ENCODE measurements at places on chromosomes 13 and 19.

GRCh38 chr13:77305266-77305665, 21.6 kb downstream of the MYCBP2 start:
- DNase-seq, result no peak
- no peaks in the 10 kb centered on the region for H3K27me3 ChIP-seq
- H3K27ac ChIP-seq, result no peak overlapping the region
- H3K36me3 ChIP-seq, result no peaks in the 10 kb centered on the region
- peaks cover 76% of the 10 kb centered on the region for H3K4me1 ChIP-seq

DNA sequence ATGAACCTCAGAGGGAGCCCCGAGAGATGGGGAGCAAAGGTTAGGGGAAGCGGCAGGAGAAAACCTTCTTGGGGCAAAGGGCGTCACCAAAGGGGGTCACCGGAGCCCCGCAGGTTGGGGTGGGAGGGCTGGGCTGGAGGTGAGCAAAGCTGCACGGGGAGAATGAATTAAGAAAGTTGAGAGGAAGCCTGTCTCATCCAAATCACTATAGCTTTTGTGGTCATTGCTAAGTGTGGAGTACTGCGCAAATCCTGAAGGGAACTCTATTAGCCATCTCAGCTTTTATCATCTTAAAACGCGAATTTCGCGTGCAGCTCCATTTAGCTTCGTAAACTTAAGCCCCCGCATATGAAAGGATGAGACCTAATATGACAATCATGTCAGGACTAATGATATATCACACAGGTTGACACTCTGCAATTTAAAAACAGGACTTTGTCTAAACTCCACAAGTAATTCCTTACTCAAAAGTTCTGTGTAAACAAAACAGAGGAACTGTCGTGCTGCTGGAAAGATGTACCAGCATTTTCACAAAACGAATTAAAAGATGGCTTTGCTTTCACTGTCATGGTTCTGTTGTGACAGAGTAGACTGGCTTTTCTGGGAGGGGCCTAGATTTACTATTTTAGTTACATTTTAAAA, 631 bp downstream of the LACC1 start:
- peak overlapping the region; percentile 67 for H3K4me3 ChIP-seq
- H3K27ac ChIP-seq, result peak overlapping the region; percentile 93
- H3K27me3 ChIP-seq, result no peaks in the 10 kb centered on the region
- H3K36me3 ChIP-seq, result peaks cover 5% of the 10 kb centered on the region

DNA sequence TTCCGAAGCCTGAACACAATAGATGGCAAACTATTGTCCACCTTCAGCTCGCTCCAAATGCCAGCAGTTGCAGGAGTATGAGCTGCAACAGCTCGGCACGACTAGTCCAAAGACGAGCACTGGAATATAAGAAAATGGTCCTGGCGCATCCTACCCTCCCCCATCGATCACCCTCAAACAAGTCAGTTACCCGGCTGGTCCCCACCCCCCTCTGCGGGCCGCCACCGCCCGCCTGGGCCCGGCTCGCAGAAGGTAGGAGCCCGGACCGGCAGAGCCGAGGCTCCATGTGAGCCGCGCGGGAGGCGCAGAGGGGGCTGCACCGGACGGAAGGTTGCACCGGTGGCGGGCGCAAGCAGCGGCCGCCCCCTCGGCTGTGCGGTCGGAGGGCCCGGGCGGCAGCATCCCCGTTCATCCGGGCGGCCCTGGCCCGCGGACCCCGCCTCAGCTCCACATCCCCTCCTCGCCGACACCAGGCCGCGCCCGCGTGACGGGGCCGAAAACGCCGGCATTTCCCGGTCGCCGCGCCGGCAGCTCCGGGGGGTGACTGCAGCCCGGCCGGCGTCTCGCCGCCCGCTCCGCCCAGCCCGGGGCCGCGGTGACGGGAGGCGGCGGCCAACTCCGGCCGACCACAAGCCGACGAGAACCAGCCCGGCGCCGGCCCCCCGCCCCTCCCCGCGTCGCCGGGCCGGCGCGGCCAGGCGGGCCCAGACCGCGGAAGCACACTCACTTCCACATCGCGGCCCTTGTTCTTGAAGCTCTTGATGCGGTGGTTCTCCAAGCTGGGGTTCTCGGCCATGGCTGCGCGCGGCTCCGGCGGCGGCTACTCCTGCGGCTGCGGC, 552 bp downstream of the KPNA3 start:
- peak overlapping the region; percentile 91 for H3K27ac ChIP-seq
- H3K27me3 ChIP-seq, result no peaks in the 10 kb centered on the region
- H3K36me3 ChIP-seq, result no peaks in the 10 kb centered on the region

DNA sequence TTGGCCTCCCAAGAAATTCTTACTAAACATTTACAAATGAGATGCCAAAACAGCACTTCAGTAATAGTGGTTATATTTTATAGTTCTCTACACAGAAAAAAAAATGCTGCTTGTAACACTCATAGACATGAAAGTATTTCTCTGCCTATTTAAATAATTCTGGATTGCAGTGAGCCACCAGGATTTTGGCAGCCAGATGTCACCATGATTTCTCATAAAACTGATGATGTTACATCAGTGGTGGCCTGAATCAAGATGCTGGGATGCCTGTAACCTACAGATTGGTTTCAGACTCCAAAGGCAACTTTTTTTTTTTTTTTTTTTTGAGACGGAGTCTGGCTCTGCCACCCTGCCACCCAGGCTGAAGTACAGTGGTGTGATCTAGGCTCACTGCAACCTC, 2.7 kb upstream of the CAPS start:
- peaks cover 20% of the 10 kb centered on the region for H3K4me1 ChIP-seq
- H3K27me3 ChIP-seq, result no peaks in the 10 kb centered on the region
- DNase-seq, result no peak
- no peak overlapping the region for H3K4me3 ChIP-seq
- H3K36me3 ChIP-seq, result peaks cover 39% of the 10 kb centered on the region

GRCh38 chr19:14059652-14060155, 2.2 kb downstream of the PALM3 start:
- peaks cover 32% of the 10 kb centered on the region for H3K27me3 ChIP-seq
- H3K4me3 ChIP-seq, result no peak overlapping the region
- no peak overlapping the region for H3K27ac ChIP-seq

DNA sequence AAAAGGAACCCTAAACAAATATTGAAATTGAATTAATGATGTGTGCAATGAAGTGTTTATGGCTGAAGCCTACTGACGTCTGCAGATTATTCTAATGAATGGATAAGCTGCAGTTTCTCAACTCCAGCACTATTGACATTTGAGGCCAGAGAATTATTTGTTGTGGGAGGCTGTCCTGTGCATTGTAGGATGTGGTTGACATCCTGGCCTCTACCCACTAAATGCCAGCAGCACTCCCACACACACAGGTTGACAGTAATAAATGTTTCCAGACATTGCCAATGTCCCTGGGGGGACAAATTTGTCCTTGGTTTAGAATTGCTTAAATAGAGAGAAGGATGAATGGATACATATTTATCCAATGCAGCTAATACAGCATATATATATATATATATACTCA, 19.2 kb upstream of the MYH14 start:
- no peaks in the 10 kb centered on the region for H3K4me1 ChIP-seq
- H3K36me3 ChIP-seq, result no peaks in the 10 kb centered on the region

DNA sequence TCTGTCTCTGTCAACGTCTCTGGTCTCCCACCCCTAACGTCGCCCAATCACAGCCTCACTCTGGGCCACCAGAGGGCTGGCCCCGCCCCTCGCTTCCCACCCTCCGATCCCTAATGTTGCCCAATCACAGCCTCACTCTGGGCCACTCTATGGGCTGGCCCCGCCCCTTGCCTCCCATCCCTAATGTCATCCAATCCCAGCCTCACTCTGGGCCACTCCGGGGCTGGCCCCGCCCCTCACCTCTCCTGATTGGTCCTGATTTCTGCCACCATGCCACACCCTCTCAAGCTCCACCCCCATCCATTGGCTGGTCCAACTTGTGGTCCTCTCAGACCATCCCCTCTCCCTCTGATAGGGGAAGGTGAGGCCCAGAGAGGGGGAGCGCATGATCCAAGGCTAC, 24.9 kb downstream of the CELF5 start:
- peaks cover 17% of the 10 kb centered on the region for H3K27me3 ChIP-seq
- H3K4me1 ChIP-seq, result no peaks in the 10 kb centered on the region
- no peaks in the 10 kb centered on the region for H3K36me3 ChIP-seq
- H3K4me3 ChIP-seq, result no peak overlapping the region

DNA sequence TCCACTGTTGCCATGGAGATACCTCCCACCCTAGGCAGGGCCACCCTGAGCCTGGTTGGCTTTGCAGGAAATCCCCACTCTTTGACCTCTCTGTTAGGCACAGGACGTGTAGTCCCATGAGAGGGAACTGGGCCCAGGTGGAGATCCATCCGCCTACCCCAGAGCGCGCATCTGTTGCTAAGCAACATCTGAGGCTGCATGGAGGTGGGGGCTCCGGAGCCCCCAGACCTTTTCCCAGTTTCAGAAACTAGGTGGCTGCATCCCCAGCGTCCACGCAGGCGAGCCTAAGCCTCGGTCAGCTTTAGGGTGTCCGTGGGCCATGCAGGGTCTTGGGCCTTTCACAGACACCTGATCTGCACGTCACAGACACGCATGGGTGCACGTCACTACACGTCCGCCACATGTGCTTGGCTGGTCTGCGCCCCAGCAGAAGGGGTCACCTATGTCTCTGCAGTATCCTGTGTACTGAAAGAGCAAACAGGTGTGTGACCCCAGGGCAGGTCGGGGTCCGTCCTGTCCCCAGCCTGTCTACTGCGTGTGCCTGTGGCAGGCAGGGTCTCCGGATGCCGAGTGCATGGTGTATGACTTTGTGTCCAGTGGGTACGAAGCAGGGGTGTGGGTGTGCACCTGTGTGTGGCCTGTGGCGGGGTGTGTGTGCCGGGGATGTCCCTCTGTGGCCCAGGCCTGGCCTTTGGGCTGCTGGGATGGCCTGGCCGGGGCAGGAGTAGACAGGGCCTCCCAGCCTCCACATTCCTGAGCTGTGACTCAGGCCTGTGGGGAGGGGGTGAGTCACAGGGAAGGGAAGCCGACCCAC, 4.1 kb upstream of the CIRBP start:
- DNase-seq, result peak; percentile 85
- H3K4me1 ChIP-seq, result peaks cover 69% of the 10 kb centered on the region
- H3K27ac ChIP-seq, result peak overlapping the region; percentile 92
- no peaks in the 10 kb centered on the region for H3K27me3 ChIP-seq
- no peaks in the 10 kb centered on the region for H3K36me3 ChIP-seq

DNA sequence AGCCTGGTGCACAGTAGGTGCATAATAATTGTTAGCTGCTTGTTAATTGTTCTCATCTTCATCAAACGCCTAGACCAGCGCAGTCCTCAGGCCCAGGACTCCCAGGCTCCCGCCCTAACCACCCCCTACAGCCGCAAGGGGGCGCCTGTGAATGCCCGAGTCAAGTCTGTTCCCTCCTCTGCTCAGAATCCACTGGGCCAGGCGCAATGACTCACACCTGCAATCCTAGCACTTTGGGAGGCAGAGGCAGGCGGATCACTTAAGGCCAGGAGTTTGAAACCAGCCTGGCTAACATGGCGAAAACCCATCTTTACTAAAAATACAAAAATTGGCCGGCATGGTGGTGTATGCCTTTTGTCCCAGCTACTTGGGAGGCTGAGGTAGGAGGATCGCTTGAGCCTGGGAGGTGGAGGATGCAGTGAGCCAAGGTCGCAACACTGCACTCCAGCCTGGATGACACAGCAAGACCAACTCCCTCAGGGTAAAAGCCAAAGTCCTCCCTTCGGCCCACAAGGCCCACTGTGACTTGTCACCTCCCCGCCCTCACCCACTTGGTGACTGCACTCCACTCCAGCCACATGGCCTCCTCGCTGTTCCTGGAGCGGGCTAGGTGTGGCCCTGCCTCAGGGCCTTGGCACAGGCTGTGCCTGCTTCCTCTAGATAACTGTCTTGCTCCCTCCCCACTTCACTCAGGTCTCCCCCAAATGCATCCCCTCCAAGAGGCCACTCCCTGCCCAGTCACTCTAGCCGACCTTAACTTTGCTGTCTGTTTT, 9.1 kb downstream of the ZNF653 start:
- no peaks in the 10 kb centered on the region for H3K27me3 ChIP-seq
- peaks cover 35% of the 10 kb centered on the region for H3K36me3 ChIP-seq
- no peak for DNase-seq

GRCh38 chr19:10836479-10837330, 693 bp upstream of the TMED1 start:
- H3K27me3 ChIP-seq, result no peaks in the 10 kb centered on the region
- peak; percentile 86 for DNase-seq
- peak overlapping the region; percentile 74 for H3K4me3 ChIP-seq
- H3K36me3 ChIP-seq, result peaks cover 5% of the 10 kb centered on the region
- H3K4me1 ChIP-seq, result peaks cover 13% of the 10 kb centered on the region

DNA sequence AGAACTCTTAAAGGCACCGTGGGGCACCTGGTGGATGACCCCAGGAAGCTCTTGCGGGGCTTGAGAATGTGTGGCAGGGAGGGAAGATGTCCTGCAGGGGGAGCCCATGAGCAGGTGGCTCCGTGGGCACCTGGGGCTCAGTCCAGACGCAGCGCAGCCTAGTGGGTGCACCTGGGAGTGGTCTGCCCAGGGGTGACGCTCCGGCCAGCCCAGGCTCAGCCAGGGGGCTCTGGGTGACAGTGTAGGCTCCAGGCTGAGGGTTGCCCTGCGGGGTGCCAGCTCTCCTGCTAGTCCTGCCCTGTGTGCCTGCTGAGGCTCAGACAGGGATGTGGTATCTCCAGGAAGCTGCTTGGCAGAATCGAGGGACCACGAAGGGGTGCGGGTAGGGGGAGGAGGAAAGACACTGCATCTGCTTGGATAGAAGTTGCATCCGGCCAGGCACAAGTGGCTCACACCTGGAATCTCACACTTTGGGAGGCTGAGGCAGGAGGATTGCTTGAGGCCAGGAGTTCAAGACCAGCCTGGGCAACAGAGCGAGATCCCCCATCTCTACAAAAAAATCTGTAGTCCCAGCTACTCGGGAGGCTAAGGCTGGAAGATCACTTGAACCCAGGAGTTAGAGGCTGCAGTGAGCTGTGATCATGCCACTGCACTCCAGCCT, 15.0 kb upstream of the PGLS start:
- H3K27me3 ChIP-seq, result no peaks in the 10 kb centered on the region
- peaks cover 10% of the 10 kb centered on the region for H3K4me1 ChIP-seq
- no peak overlapping the region for H3K27ac ChIP-seq
- no peaks in the 10 kb centered on the region for H3K36me3 ChIP-seq
- peak; percentile 86 for DNase-seq

GRCh38 chr13:60012488-60012887, 151.2 kb downstream of the DIAPH3 start:
- DNase-seq, result no peak
- no peaks in the 10 kb centered on the region for H3K36me3 ChIP-seq
- no peaks in the 10 kb centered on the region for H3K4me1 ChIP-seq
- no peak overlapping the region for H3K27ac ChIP-seq
- H3K4me3 ChIP-seq, result no peak overlapping the region
- H3K27me3 ChIP-seq, result no peaks in the 10 kb centered on the region

GRCh38 chr13:33381906-33382305, 96.4 kb upstream of the STARD13 start:
- H3K27ac ChIP-seq, result no peak overlapping the region
- H3K4me3 ChIP-seq, result no peak overlapping the region
- no peaks in the 10 kb centered on the region for H3K36me3 ChIP-seq
- H3K27me3 ChIP-seq, result no peaks in the 10 kb centered on the region

GRCh38 chr13:113048766-113049165, 56.8 kb upstream of the F7 start:
- DNase-seq, result no peak
- no peaks in the 10 kb centered on the region for H3K4me1 ChIP-seq
- H3K4me3 ChIP-seq, result no peak overlapping the region
- H3K27ac ChIP-seq, result no peak overlapping the region
- H3K36me3 ChIP-seq, result peaks cover 18% of the 10 kb centered on the region
- no peaks in the 10 kb centered on the region for H3K27me3 ChIP-seq

- H3K27ac ChIP-seq, result no peak overlapping the region
- H3K36me3 ChIP-seq, result no peaks in the 10 kb centered on the region
- H3K4me1 ChIP-seq, result peaks cover 2% of the 10 kb centered on the region
Measured at GRCh38 chr13:97445522-97446187, 11.7 kb downstream of the RAP2A start.

Measured in heart left ventricle (tissue), 16 donors.